ENCODE measurements at places on chromosomes 16 and 17. TPM values are rescaled to one million over a fixed set of nuclear protein-coding genes. Genes with fewer than 3 reads are reported as not detected.

DNA sequence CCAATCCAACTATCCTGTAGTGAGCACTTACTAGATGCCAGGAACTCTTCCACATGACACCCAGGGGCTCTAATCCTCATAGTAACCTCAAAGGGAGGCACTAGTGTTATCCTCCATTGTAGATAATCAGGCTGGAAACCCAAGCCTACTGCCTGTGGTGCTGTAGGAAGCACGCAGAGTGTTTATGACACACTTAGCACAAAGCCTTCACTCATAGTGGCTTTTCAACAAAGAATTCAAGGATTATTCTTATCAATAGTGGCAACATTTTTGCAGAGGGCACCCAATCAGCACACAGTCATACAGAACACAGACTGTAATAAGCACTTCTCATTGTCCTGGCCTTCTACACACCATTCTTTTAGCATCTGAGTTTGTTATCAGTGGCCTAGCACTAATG, 18.5 kb upstream of the SOX9 start:
- DNase-seq = no peak

GRCh38 chr17:75940727-75941441, at the start of gene FBF1:
Gene FBF1, minus strand, starts transcription at chr17:75941042. Its CDS starts 2,893 bp downstream, at chr17:75938149.
- DNase-seq = peak; percentile 83

DNA sequence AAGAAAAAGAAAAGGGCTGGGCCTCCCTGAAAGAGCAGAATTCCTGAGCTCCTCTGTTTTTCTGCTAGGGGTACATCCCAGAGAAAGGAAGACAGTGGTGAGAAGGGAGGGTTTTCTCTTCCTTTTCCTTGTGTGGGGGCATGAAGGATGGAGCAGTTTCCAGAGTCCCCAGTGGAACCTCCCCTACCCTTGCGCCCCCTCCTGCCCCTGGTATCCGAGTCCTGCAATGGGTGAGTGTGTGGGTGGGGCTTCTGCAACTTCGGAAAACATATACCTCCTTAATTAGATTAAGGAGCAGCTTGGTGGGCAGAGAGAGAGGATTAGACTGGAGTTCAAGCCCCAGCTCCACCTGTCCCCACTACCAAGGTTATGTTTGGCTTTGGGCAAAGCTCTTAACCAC, 5.4 kb upstream of the GIP start:
- no peak for DNase-seq

DNA sequence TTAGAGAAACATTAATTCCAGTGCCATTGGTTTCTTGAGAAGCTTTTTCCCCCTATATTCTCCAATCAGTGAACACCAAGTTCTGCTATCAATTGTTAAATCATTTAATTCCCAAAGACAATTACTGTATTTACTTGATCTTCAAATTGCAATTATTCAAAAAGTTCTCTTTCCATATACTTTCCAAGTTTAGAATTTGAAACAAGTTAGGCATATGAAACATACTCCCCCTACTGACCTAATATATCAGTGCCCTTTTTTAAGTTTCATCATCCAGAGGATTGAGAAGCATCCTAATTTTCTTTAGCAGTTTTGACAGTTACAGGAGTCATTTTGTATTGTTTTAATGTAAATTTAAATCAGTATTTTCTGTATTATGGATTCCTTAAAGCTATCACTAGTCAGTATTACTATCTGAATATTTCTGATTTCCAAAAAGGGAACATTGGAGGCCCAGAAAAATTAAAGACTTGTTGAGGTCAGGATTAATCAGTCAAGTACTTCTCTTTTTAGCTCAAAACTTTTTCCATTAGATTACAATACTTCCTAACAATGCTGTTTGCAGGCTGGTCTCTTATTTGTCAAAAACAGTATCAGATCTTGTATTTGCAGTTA, 16.3 kb downstream of the MEIOC start:
- DNase-seq = no peak

GRCh38 chr17:67554634-67555033, 163.1 kb upstream of the NOL11 start:
- DNase-seq = no peak

DNA sequence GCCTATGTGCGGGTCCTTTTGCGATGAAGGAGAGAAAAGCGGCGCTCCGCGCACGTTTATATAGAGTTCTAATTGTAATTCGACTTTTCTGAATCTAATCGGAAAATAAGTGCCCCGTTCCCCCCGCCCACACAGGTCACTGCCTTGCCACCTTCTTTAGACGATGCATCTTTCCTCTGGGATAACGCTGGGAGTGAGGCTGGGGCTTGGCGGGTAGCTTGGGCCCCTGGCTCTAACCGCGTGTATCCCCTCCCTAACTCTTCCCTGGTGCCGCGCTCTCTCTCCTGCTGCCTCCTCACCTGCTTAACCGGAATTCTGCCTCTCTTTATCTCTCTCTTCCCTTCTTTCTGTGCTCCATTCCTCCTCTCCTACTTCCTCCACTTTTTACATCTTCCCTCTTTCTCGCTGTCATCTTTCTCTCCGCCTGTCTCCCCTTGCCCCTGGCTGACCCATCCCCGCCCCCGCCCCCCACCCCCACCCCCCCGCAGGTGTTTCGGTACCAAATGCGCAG, 2.6 kb downstream of the LHX1 start:
- no peak for DNase-seq

DNA sequence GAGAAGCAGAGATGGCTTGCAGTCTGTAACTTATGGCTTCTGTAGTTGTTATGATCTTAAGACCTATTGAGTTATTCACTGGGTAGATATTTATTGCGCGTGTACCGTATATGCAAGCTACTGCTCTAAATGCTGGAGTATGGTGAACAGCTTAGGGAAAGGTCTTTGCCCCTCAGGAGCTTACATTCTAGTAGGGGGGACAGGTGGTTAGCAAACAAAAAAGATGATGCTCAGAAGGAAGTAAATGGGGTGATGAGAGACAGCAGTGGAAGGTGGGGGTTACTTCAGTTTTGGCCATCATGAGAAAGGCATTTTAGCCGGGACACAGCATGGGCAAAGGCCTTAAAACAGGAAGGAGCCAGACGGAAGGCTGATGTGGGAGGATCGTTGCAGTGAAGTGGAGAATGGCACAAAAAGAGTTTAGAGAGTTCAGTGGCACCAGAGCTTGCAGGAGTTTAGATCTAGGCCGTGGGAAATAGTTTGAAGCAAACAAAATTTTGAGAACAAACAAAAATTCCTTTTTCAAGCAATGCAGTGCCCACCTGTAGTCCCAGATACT, 2.1 kb downstream of the ARMC7 start:
- DNase-seq = no peak

DNA sequence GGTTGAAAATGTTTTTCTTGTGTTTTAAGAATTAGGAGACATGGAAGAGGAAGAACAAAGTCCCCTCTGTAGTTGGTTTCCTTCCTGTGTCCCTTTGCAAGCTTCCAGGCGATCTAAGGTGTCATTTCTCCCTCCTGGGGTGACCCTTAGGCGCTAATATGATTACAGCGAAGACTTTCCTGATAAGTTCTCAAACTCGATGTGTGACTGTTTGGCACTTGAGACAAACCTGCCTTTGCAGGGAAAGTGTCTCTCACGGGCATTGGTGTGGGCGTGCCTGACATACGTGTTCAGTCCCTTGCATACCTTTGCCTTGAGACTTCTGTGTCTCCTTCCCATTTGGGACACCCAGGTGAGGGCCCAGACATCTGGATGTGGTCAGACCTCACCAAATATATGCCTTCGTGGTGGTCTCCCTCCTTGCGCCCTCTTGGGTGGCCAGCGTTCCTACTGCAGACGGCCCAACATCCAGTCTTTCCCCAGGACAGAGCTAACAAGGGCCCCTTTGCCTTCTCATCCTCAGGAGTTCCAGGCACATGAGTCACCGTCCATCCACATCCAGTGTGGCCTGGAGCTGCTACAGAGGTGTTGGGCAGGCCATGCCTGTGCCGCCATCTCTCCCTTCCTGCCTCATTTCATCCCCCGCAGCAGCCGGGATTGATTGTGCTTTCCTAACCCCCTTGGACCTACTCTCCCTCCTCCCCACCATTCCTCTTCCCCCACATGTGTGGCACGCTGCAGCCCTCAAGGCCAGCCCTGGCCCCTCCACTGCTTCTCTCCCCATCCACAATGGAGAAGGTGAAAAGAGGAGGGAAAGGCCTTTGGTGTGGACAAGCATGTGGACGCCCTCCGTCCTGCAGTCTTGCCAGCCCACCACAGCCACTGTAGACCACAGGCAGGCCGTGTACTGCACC, 3.1 kb upstream of the JPT2 start:
- DNase-seq = no peak

- no peak for DNase-seq
These were observed 516.8 kb downstream of the MAF start for GRCh38 chr16:79083508-79084299.

- DNase-seq = no peak
These were observed 15.1 kb upstream of the PLEKHG4 start for GRCh38 chr16:67264277-67264676.

DNA sequence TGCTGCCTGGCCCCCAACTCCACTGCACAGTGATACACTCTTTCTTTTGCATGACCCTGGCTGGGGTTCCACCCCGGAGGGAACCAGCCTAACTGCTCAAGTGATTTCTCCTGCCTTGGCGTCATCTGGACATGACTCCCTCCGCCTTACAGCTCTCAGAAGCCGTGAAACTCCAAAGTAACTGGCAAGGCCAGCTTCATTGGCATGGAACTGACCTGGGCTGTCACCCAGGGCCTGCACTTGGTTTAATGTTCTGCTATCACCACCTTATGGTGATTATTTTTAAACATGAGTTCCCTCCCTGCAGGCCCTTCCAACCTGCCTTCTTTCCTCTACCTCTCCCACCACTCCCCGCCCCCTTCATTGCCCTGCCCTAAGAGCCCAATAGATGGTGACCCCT, 139.7 kb upstream of the CDH5 start:
- no peak for DNase-seq

GRCh38 chr16:31085411-31085810, 3.3 kb downstream of the PRSS53 start:
- DNase-seq = no peak

DNA sequence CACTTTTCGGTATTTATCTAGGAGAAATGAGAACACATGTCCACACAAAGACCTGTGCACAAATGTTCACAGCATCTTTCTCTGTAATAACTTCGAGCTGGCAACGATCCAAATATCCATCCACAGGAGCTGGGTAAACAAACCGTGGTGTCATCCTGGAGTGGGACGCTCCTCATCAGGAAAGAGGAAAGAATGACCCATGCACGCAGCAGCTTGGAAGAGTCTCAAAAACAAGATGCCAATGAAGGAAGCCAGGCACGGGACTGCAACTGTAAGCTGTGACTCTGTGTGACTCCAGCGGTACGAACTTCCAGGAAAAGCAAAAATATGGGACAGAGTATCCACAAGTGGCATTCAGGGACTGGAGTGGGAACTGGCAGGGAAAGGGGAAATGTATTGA, 36.7 kb upstream of the CIBAR2 start:
- no peak for DNase-seq

DNA sequence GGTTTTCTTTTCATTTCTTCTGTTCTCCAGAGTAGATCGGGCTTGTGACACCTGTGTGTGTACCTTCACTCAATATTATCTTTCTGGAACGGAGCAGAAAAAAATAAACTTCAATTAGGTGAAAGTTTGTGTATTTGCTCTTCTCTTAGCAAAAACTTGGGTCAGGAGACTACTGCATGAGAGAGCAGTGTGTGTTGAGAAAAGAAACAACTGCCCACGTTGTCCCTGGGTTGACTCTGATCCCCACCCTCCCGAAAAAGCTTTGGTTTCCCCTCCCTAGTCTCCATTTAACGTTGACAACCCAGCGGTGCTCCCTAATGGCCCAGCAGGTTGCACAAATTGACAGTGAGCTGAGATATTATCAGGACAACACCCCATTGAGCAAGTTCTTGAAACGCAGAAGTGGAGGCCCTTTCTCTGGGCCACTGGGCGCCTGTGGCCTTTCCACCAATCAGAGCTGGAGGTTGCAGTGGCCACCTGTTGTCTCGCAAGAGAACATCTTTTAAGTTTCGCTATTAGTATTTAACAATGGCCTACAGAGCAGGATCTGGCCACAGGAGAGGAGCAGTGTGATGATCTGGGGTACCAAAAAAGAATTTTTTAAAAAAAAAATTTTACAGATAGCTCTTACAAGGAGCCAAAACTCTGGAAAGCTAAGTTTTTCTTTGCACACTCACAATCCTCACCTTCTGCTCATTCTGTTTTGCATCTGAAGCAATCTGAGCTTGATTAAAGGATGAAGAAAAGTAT, 1.5 kb upstream of the TOX3 start:
- no peak for DNase-seq

DNA sequence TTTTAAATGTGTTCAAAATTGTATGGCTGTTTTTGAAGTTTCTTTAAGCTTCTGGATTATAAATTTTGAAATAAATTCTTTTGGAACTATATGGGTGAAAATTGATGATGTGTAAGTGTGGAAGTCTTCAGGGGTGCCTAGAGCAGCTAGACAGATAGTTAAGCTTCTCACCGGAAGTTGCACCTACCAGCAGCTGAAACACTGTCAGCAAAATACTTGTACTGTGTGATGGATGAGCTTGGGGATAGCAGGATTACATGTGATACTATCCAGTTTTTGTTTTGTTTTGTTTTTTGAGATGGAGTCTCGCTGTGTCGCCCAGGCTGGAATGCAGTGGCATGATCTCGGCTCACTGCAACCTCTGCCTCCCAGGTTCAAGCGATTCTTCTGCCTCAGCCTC, 19.7 kb downstream of the RBL2 start:
- no peak for DNase-seq

DNA sequence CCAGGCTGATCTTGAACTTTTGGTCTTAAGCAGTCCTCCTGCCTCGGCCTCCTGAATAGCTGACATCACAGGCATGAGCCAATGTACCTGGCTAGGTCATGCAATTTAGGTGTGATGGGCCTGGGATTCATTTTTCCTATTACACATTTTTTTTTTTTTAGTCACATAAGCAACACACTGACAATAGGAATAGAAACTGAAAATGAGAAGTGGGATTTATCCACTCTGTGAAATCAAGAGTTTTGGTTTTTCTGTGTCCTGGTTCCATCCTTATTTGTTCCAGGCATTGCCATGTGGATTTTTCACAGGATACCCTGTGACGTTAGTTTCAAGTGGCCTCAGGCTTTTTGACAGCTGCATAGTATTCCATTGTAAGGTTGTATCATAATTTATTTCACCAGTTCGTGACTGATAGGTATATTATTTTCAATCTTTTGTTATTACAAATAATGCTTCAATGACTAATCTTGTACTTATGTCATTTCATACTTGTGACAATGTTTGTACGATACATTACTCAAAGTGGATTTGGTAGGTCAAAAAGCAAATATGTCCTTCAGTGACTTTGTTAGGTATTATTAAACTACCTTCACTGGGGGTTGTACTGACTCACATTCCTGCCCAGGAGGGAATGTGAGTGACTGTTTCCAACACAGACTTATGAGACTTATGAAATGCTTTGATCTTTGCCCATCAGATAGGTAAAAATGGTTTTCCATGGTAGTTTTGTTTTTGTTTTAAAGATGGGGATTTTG, 10.6 kb downstream of the ADCY7 start:
- DNase-seq = no peak

The METTL2A gene
- 12.1 TPM for total RNA-seq

The MEIOC gene
- not detected for total RNA-seq

The C17orf78 gene
- not detected for total RNA-seq

The RHBDF1 gene
- total RNA-seq = 0.66 TPM

The DCAF7 gene
- total RNA-seq = 39.5 TPM

The ARSG gene
- total RNA-seq = 14.5 TPM

The NME1 gene
- total RNA-seq = 17.7 TPM

The ZDHHC1 gene
- 0.49 TPM for total RNA-seq
